M059J (cell line): ENCODE measurements at places on chromosomes 6 and 20. TPM values are rescaled to one million over a fixed set of nuclear protein-coding genes. Genes with fewer than 3 reads are reported as not detected.
A peak's percentile ranks its signal among the peaks of the same experiment; 100 is the strongest.

CST5 gene
- not detected in 2 replicates for total RNA-seq

RNF5 gene
- 158 and 159 TPM in 2 replicates for total RNA-seq

- DNase-seq = no peak
Measured at GRCh38 chr6:101126501-101126900, 245.4 kb upstream of the ASCC3 start.

DNA sequence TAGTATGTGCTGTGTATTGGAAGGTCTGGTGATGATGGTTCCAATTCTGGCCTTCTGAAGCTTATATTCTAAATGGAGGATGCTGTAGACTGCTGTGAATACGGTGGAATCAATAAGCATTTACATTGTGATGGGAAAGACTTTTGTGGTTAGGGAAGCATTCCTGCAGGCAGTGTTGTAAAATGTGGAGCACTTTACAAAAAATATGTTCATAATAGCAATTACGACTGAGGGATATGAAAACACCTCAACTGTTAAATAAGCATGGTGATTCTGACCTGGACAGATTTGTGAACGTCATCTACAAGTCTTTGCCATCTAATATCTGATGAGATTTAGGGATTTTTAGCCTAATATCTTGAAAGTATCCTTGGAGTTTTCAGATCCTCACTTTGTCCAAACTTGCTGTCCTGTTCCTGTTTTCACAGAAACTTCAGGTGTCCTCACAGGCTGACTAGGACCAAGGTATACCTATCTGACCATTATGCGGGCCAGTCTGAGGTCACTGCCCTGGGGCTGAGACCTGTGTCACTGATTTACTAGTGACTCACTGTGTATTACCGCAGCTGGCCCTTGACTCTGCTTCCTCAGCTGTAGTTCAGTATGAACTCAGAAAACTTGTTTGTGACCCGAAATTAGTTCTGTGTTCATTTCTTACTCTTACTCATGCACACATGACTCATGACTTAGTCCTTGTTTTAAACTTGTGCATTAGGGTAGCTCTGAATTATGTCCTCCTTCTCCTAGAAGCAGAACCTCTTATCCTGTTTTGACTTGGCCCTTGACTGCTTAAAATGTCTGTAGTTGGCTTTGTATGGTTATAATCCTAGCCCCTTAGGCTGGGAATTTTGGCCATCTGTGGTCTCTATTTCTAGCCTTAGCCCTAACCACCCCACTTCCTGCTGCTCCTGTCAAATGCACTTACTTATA is 343.0 kb downstream of the CDKAL1 start:
- peak; percentile 99 for DNase-seq

SOX12 gene
- 5.1 and 16.5 TPM in 2 replicates for total RNA-seq

TCP11 gene
- total RNA-seq = not detected in 2 replicates

GRCh38 chr6:35673755-35674154 is 15.0 kb downstream of the FKBP5 start:
- no peak for DNase-seq

VGLL2 gene
- total RNA-seq = not detected in 2 replicates

PKIB gene
- 4.2 and 4.4 TPM in 2 replicates for total RNA-seq

- DNase-seq = peak; percentile 58
Measured at GRCh38 chr6:14664112-14664601, 546.6 kb downstream of the CD83 start.

DNA sequence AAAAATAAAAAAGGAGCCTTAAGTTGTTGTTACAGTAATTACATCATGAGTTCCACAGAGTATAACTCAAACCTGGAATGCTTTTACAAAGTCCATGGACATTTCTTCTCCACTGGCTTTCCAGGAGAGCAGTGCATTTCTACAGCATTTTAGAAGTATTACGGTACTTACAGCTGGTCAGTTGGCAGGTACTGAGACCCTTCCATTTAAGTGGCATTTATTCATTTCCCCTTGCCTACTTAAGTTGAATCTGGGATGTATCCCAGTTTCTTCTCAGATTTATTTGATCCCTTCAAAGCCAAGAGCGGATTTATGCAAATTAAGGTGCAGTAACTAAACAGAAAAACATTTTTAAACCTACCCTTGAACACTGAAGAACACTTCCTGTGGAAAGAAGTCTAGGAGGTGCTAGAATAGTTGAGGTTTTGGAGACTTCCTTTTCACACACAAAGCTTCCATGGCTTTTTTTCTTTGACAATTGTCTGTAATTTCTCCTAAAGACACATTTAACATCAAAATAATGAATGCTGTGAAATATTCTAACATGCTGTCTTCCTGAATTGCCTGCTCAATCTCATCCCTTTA is 3.4 kb downstream of the PRDM13 start:
- no peak for DNase-seq

GRCh38 chr6:90583836-90584481 is 2.9 kb downstream of the MAP3K7 start:
- no peak for DNase-seq
